Fibroblast of lung (primary cell): ENCODE measurements at places on chromosomes 7 and 10. TPM values are rescaled to one million over a fixed set of nuclear protein-coding genes. Genes with fewer than 3 reads are reported as not detected.

NUTM2A gene
- total RNA-seq = 0.17 and 0.51 TPM in 2 replicates

NEBL gene
- total RNA-seq = 0.33 and 1.3 TPM in 2 replicates

DNA sequence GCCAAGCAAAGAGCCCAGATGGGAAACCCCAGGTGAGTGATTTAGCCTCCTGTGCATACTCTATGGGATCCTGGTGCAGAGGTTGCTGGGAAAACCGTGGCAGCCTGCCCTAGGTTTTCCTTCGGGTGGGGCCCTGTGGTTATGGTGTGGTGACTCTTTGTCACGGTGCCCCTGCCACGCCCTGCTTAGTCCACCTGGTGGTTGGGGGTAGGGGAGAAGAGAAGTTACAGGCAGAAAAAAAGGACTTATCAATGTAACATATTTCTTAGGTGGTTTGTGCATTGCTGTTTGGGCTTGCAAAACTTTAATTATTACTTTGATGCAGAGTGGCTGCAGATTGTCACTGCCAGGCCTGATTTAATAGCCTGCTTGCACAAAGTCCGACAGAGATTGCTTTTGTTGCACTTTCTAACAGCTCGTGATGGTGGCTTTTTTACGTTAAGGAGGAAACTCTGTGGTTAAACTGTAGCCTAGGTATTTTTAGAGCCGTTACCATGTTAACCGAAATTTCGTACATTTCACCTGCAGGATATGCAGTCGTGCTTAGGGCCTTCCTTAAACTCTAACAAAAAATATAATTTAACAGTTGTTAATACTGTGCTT lies 197.4 kb downstream of the RNLS start:
- no peaks in the 10 kb centered on the region for H3K27me3 ChIP-seq
- no peak overlapping the region for H3K27ac ChIP-seq
- H3K4me3 ChIP-seq = no peak overlapping the region
- no peak for DNase-seq
- peaks cover 5% of the 10 kb centered on the region for H3K4me1 ChIP-seq

GRCh38 chr10:32007026-32007425 lies 49.2 kb downstream of the KIF5B start:
- no peaks in the 10 kb centered on the region for H3K27me3 ChIP-seq
- no peak overlapping the region for H3K4me3 ChIP-seq
- H3K27ac ChIP-seq = no peak overlapping the region
- peaks cover 3% of the 10 kb centered on the region for H3K36me3 ChIP-seq
- peaks cover 2% of the 10 kb centered on the region for H3K4me1 ChIP-seq
- DNase-seq = no peak

- no peak overlapping the region for H3K27ac ChIP-seq
- H3K27me3 ChIP-seq = no peaks in the 10 kb centered on the region
- H3K36me3 ChIP-seq = no peaks in the 10 kb centered on the region
- peak; percentile 29 for DNase-seq
- peaks cover 2% of the 10 kb centered on the region for H3K4me1 ChIP-seq
These were observed 199.7 kb downstream of the MLLT10 start for GRCh38 chr10:21733710-21734109.

GDF2 gene
- not detected in 2 replicates for total RNA-seq

DNA sequence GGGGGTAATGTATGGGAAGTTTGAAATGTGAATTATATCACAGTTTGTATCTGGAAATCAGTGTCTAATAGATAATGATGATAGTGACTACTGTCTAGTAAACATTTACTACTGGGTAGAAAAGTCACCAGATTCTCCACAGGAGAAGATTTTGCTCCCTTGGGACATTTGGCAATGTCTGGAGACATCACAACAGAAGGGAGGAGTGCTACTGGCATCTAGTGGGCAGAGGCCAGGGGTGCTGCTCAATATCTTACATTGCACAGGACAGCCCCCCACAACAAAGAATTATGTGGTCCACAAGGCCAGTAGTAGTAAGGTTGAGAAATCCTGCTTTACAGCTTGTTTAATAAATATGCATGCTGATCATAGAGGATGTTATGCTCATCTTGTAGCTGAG lies 92.3 kb upstream of the PRPS1L1 start:
- H3K4me3 ChIP-seq = no peak overlapping the region
- no peaks in the 10 kb centered on the region for H3K27me3 ChIP-seq
- H3K36me3 ChIP-seq = no peaks in the 10 kb centered on the region
- no peak overlapping the region for H3K27ac ChIP-seq

MSS51 gene
- 0.77 and 1.5 TPM in 2 replicates for total RNA-seq

DNA sequence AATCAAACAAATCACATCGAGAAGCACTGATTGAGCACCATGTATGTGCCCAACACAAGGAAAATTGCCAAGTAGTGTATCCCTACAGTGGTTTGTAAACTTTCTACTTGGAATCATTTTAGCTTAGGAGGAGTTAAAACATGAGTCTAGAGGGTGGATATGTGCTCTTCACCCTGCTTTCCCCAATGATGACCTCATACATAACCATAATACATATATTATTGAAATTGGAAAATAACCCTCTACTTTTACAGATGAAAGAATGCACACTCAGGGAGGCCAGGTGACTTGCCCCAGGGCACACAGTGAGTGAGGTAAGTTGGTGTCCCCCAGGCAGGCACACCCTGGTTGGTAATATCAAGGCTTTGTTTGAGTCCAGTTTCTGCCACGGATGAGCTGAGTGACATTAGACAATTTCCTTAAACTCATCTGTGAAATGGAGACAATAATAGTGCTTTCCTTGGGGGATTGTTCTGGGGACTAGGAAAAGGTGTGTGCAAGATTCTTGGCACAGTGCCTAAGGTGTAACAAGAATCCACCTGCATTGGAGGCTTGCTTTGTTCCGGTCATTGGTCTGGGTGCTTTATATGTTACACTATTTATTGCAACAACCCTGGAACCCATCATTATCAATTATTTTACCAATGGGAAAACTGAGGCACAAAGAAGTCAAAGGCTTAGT lies 50.7 kb downstream of the BPGM start:
- no peaks in the 10 kb centered on the region for H3K27me3 ChIP-seq
- no peaks in the 10 kb centered on the region for H3K36me3 ChIP-seq
- DNase-seq = no peak
- H3K4me3 ChIP-seq = no peak overlapping the region

CLDN15 gene
- total RNA-seq = 2.6 and 3.1 TPM in 2 replicates

PDE6C gene
- not detected in 2 replicates for total RNA-seq

DNA sequence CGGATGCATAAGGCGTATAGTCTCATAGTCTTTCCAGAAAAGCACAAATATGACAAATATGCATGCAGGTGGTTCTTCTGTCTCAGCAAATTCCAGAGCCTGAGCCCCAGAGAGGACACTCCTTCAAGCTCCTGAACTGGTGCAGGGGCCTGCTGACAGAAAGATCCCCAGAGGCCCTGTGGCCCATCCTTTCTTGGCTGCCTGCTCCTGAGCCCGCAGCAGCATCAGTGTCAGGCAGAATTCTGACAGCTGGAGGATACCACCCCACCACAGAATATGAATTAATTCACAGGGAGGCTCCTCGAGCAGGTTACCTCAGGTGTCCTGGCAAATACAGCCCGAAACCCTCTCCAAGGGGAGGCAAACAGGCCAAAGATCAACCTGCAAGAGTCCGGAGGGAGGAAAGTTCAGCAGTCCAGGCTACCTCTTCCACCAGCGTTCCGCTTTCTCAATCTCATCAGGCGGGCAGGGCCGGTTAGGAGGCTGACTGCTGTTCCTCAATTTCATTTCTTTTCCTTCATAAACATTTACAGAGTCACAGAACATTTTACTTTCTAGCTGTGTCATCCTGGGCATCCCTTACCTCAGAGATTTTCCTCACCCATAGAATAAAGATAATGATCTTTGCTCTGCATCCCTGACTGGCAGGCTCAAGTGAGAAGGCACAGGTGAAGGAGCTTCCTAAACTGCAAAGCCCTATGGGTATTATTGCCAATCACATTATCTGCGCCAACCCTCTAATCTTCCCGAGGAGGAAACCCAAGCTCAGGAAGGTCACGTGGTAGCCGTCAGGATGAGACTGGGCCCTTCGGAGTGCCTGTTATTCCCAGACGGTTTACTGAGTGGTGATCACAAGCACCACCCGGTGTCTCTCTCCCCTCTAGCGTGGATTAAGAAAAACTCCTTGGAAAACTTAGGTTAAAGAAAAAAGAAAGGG lies 1.4 kb downstream of the DNAJB12 start:
- peaks cover 4% of the 10 kb centered on the region for H3K36me3 ChIP-seq
- peak overlapping the region; percentile 90 for H3K4me3 ChIP-seq
- peak; percentile 31 for DNase-seq
- H3K27ac ChIP-seq = peak overlapping the region; percentile 97
- peaks cover 8% of the 10 kb centered on the region for H3K4me1 ChIP-seq

GRCh38 chr7:131556909-131557651 lies 652 bp upstream of the PODXL start:
- peaks cover 33% of the 10 kb centered on the region for H3K27me3 ChIP-seq
- H3K4me3 ChIP-seq = peak overlapping the region; percentile 23
- no peaks in the 10 kb centered on the region for H3K4me1 ChIP-seq
- H3K27ac ChIP-seq = no peak overlapping the region

ZCCHC24 gene
- total RNA-seq = 40.3 and 44.4 TPM in 2 replicates
